ENCODE measurements at places on chromosomes 4 and X. TPM values are rescaled to one million over a fixed set of nuclear protein-coding genes. Genes with fewer than 3 reads are reported as not detected.

The CCNI gene
- total RNA-seq = 223 TPM

The AADAT gene
- 7.7 TPM for total RNA-seq

DNA sequence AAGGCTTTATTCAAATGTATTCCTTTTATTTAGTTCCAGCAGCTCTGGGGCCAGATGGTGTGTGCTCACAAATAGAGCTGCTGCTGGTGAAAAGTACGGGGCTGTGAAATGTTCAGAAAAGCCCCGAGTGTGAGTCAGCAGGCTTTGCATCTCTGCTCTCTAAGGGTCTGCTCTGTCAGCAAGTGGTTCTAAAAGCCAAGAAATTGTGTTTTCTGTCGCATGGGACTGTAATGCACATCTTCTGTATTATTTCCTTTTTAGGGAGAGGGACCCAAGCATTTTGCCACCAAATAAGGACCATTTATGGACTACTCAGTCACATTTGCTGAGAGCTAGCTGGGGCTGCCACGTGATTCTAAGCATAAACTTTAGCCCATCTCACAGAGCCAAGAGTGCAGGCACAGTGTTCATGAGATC is 82.9 kb upstream of the NHS start:
- no peak overlapping the region for H3K4me3 ChIP-seq
- no peaks in the 10 kb centered on the region for H3K27me3 ChIP-seq
- H3K36me3 ChIP-seq = no peaks in the 10 kb centered on the region
- no peak for DNase-seq
- peaks cover 4% of the 10 kb centered on the region for H3K4me1 ChIP-seq
- no peak overlapping the region for H3K27ac ChIP-seq

DNA sequence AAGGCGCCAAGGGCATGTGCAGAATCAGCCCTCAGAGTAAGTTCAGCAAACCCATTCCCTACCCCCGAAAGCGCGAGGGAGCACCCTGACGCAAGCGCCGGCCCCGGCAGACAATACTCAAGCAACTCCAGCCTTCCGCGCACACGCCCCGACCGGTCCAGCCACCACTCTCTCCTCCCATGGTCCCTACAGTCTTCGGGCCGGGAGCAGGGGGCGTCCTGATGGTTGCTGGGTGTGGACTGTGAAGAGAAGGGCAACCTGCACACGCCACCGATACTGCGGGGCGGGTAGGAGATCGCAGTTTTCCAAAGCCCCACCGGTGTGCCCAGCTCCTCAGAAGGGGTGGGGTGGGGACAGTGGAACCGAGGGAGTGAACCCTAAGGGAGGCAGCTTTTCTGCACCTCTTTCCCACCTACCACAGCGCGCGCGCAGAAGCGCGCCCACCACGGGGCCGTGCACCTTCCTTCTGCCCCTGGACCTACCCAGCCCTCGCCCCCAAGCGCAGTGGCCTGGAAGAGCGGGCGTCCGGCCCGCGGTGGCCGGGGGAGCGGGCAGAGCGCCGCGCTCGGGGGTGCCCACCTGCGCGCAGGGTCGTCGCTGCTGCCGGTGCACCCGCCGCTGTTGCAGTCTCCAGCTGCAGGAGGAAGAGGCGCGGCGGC is 650.2 kb upstream of the DIPK2B start:
- H3K27me3 ChIP-seq = no peaks in the 10 kb centered on the region
- H3K27ac ChIP-seq = peak overlapping the region; percentile 83
- peaks cover 17% of the 10 kb centered on the region for H3K36me3 ChIP-seq
- peak overlapping the region; percentile 98 for H3K4me3 ChIP-seq
- DNase-seq = no peak

GRCh38 chr4:18180122-18180521 is 158.6 kb upstream of the LCORL start:
- no peak overlapping the region for H3K4me3 ChIP-seq
- no peaks in the 10 kb centered on the region for H3K36me3 ChIP-seq
- H3K27ac ChIP-seq = no peak overlapping the region
- no peaks in the 10 kb centered on the region for H3K27me3 ChIP-seq

DNA sequence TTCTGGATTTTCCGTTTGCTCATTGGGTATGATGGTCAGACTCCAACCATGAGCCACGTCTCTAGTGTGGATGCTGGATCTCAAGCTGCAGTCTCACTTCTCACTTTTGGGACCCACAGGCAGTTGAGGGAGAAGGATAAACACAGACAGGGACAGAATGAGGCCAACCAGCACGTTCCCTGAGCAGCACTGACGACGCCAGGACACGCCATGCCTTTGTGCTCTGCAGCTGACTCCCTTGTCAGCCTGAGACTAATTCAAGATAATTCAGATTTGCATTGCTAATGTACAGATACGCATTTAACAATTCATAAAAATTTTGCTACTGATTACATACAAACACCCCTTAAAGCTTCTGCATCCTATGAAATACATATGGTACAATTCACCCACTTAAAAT is 106.5 kb downstream of the FAM193A start:
- DNase-seq = no peak
- no peak overlapping the region for H3K4me3 ChIP-seq
- H3K4me1 ChIP-seq = no peaks in the 10 kb centered on the region

The ATP7A gene
- 2.4 TPM for total RNA-seq

The EDA2R gene
- 5.0 TPM for total RNA-seq

GRCh38 chrX:14073556-14073955 is 43.9 kb upstream of the GEMIN8 start:
- DNase-seq = no peak
- no peak overlapping the region for H3K27ac ChIP-seq
- H3K4me1 ChIP-seq = no peaks in the 10 kb centered on the region
- H3K4me3 ChIP-seq = no peak overlapping the region
- H3K27me3 ChIP-seq = no peaks in the 10 kb centered on the region

DNA sequence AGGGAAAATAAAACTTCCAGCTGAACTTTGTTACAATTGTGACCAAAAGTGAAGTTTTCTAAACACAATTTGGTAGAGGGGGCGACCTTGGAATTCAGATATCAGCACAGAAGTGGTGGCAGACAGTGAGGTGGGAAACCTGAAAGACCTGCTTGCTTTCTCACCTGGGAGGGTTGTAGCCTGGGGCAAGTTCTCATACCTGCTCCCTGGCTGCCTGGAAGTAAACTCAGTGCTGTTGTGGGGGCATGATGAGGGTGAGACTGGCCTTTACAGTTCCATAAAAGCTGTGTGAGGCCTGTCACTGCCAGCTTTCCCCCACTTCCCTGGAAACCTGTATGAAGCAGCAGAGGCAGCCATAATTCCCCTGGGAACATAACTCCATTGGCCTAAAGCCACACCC is 1180.2 kb downstream of the FAM133A start:
- H3K27ac ChIP-seq = no peak overlapping the region
- DNase-seq = no peak
- no peaks in the 10 kb centered on the region for H3K27me3 ChIP-seq
- no peaks in the 10 kb centered on the region for H3K4me1 ChIP-seq
- H3K4me3 ChIP-seq = no peak overlapping the region

GRCh38 chr4:7424553-7425111 is 10.1 kb downstream of the PSAPL1 start:
- no peak overlapping the region for H3K27ac ChIP-seq
- no peaks in the 10 kb centered on the region for H3K27me3 ChIP-seq
- no peaks in the 10 kb centered on the region for H3K36me3 ChIP-seq
- H3K4me3 ChIP-seq = no peak overlapping the region
- peak; percentile 43 for DNase-seq
- H3K4me1 ChIP-seq = no peaks in the 10 kb centered on the region

DNA sequence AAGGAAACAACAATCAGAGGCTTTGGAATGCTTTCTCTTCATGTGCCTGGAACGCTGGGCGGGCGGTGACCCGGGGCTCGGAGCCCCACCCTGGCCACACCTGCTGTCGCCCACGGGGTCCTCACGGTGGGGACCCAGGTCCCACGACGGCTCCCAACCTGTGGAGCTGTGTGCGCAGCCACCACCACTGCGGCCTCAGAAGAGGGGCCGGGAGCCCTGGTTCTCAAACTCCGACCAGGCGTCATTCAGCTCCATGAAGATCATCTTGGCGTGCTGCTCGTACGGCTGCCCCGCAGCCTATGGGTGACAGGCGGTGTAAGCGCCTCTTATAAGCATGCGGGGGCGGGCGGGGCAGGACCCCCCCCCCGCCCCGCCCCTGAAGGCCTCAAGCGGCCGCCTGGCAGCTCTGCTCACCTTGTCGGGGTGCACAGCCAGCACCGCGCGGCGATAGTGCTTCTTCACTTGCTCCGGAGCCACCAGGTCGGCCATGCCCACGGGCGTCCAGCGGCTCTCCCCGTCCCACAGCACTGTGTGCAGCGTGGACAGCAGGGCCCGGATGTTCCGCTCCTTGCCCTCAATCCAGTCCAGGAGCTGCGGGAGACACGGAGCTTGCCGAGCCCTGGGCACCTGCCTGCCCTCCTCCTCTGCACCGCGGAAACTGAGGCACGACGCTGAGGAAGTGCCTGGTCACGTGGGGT is 23.7 kb upstream of the CPLX1 start:
- peaks cover 3% of the 10 kb centered on the region for H3K36me3 ChIP-seq
- H3K27me3 ChIP-seq = no peaks in the 10 kb centered on the region
- H3K4me3 ChIP-seq = no peak overlapping the region
- no peaks in the 10 kb centered on the region for H3K4me1 ChIP-seq

DNA sequence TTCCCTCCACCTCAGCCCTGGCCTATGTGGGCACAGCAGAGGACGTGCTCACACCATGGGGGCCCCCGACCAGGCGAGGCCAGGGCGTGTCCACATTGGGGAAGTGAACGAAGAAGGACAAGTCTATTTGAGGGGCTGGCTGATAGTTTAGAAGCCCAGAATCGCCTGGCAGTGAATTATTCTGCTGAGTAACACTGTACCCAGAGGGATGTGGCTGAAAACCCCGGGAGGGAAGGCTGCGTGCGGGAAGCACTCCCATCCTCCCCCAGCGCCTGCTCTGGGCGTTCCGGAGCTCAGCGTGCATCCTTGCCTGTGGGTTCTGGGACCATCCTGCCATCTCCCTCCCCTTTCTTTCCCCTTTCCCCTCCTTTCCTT is 66.6 kb downstream of the TRMT44 start:
- no peaks in the 10 kb centered on the region for H3K36me3 ChIP-seq
- peaks cover 13% of the 10 kb centered on the region for H3K4me1 ChIP-seq
- no peak for DNase-seq
- H3K27ac ChIP-seq = no peak overlapping the region

DNA sequence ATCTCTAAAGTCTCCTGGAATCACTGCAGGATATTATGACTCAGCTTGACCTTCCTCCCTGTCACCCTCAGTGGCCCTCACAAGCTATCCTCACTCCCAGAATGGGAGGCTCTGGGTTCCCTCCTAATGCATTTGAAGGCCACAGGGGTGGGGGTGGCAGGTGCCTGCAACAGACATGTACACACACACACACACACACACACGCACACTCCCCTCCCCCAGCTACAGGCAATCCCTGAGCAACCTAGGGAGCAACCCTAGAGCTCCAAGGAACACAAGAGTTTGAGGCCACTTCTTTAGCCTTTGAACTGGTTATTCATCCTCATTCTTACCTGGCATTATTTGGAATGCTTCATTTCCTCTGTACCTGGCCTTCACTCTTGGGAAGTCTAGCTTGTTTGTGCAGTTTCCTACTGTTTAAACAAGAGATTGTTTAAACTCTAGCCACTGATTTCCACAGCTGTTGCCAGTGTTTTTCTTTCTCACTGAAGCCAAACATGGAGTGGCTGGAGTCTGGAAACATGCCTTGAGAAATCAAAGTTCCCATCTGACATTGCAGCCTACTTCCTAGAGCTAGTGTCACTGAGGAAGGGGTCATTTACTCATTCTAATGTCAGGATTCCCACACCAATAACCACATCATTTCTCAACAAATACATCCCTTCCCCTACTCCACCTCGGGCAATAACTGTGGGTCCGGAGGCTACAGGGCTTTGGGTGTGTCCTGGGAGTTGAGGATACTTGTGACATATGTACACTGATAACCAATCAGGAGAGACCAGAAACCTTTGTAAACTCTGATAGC is 37.7 kb downstream of the MAOA start:
- no peaks in the 10 kb centered on the region for H3K27me3 ChIP-seq
- no peaks in the 10 kb centered on the region for H3K4me1 ChIP-seq
- no peak overlapping the region for H3K27ac ChIP-seq
- no peaks in the 10 kb centered on the region for H3K36me3 ChIP-seq
- no peak overlapping the region for H3K4me3 ChIP-seq

- DNase-seq = no peak
- peaks cover 2% of the 10 kb centered on the region for H3K4me1 ChIP-seq
- H3K36me3 ChIP-seq = no peaks in the 10 kb centered on the region
- no peak overlapping the region for H3K27ac ChIP-seq
- no peaks in the 10 kb centered on the region for H3K27me3 ChIP-seq
These were observed 632 bp downstream of the CCSER1 start for GRCh38 chr4:90127706-90128345.

DNA sequence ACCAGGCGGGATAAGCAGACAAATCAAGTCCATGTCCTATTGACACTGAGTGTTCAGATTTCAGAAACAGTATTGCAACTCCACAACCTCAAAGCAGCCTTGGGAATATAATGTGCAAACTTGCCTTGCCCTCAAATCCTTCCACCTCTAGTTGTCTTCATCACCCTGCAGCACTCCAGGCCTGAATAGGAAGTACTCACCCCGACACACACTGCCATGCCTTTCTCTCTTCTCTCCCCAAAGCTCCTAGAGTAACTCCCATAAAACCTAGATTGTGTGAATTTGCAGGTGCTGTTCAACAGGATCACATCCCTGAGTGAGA is 19.6 kb downstream of the ACSL1 start:
- peaks cover 6% of the 10 kb centered on the region for H3K4me1 ChIP-seq
- DNase-seq = no peak
- H3K27ac ChIP-seq = no peak overlapping the region
- H3K27me3 ChIP-seq = no peaks in the 10 kb centered on the region

DNA sequence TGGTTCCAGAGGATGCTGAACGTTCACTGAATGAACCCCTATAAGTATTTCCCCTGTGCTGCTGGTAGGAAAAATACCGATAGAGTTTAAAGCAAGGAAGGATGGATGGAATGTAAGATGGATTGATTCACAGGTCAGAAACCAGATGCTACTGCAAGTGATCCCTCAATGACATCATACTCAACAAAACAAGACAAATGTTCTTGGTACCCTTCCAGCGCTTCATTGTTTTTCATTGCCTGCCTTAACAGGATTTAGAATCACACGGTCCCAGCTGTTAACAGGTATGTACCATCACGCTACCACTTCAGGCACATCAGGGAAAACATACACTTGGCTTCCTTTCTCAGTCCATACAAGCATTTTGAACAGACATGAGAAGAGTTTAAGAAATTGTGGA is 118.1 kb upstream of the TLR3 start:
- no peak for DNase-seq
- H3K36me3 ChIP-seq = no peaks in the 10 kb centered on the region
- no peaks in the 10 kb centered on the region for H3K27me3 ChIP-seq
- H3K4me3 ChIP-seq = no peak overlapping the region
- peaks cover 4% of the 10 kb centered on the region for H3K4me1 ChIP-seq

The TMPRSS11A gene
- total RNA-seq = not detected

GRCh38 chr4:41815473-41815872 is 66.9 kb upstream of the PHOX2B start:
- no peaks in the 10 kb centered on the region for H3K4me1 ChIP-seq
- H3K27me3 ChIP-seq = no peaks in the 10 kb centered on the region
- no peaks in the 10 kb centered on the region for H3K36me3 ChIP-seq
- no peak overlapping the region for H3K27ac ChIP-seq

- no peak overlapping the region for H3K27ac ChIP-seq
- H3K27me3 ChIP-seq = no peaks in the 10 kb centered on the region
These were observed 85.0 kb downstream of the FAM193A start for GRCh38 chr4:2621419-2621818.

The NUP62CL gene
- total RNA-seq = 2.6 TPM

- no peak overlapping the region for H3K27ac ChIP-seq
- no peak overlapping the region for H3K4me3 ChIP-seq
- H3K36me3 ChIP-seq = no peaks in the 10 kb centered on the region
- H3K4me1 ChIP-seq = no peaks in the 10 kb centered on the region
- H3K27me3 ChIP-seq = no peaks in the 10 kb centered on the region
These were observed 474.8 kb upstream of the SLIT2 start for GRCh38 chr4:19776929-19777328.

All from H1 (cell line).